BE2C (cell line): ENCODE measurements at places on chromosomes 2 and 18.

DNA sequence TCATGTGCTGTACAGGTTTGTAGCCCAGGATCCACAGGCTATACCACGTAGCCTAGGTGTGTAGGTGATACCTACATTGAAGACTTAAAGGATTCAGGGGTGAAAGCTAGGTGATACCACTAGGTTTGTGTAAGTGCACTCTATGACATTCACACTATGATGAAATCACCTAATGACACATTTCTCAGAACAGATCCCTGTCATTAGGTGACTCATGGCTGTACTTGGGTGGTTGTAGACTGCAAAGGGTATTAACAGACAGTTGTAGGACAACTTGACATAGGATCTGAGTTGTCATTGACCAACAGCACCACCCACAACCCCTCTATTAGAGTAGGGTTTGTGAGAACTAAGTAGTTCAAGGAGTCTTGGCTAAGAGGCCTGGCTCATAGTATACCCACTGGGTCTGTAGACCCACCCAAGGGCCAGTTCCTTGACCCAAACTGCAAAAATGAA lies 27.7 kb upstream of the SMCHD1 start:
- no peak for DNase-seq

DNA sequence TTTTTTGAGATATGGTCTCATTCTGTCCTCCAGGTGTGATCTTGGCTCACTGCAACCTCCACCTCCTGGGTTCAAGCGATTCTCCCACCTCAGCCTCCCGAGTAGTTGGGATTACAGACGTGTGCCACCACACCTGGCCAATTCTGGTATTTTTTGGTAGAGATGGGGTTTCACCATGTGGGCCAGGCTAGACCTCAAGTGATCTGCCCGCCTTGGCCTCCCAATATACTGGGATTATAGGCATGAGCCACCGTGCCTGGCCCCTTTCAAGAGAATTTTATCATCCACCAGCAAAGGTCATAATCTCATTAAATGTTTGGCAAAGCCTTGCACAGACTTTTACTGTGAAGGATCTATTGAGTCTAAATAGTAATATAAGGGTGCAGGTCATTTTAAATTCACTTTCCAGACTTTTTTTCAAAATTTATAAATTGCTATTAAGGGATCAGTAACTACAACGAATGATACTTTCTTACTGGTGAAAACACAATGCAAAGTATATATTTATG lies 2.5 kb downstream of the HADHA start:
- no peak for DNase-seq

- DNase-seq: no peak
Observed at GRCh38 chr18:14092625-14093306, 39.5 kb downstream of the ZNF519 start.

GRCh38 chr2:149375801-149376361 lies 45.5 kb downstream of the LYPD6 start:
- DNase-seq: no peak

DNA sequence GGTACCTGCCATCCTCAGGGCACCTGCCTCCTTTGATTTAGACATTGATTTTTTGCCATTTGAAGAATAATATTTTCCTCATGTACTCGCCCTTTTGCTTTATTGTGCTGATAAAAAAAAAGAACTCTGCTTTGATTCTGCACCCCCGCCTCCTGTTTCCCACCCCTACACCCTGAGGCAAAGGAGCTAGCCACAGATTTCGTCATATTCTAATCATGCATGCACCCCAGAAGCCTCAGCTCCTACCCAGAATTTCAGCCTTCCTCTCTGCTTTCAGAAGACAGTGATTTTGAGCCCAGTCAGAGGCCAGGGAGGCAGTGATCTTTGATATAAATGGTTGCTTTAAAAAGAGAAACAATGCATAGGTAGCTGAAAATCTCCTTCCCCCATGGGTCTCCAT lies 329.0 kb downstream of the PTPRM start:
- DNase-seq: no peak

- no peak for DNase-seq
Observed at GRCh38 chr2:110946902-110947301, 173.8 kb upstream of the BCL2L11 start.

DNA sequence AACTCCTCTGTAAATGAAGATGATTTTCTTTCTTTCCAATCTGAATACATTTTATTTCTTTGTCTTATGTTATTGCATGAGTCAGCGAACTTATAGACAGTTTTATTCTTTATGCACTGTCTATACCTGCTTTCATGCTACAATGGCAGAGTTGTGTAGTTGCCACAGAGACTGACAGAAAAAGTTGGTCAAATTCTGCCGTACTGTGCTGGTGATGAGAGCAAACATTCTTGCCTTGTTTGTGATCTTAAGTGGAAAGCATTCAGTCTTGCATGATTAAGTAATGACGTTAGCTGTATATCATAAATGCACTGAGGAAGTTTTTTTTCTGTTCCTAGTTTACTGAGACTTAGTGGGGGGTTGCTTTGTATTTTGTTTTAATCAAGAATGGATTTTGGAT lies 32.9 kb downstream of the ZC3H15 start:
- DNase-seq: no peak

DNA sequence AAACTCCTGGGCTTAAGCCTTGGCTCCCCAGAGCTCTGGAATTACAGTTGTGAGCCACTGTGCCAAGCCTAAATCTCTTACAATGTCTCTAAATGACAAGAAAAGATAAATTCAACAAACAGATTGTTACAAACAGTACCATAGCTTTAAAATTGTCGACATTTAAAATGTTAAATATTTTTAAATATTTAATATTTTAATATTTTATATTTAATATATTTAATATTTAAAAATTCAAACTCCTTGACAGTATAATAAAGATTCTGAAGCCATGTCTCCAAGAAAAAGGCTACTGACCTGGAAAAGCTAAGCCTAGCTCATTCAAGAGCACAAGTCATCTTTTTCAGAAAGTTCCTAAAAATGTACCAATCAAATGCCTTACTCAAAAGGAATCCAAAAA lies 75.3 kb downstream of the INPP5D start:
- DNase-seq: no peak

GRCh38 chr2:197996583-197996982 lies 192.2 kb downstream of the PLCL1 start:
- DNase-seq: no peak

DNA sequence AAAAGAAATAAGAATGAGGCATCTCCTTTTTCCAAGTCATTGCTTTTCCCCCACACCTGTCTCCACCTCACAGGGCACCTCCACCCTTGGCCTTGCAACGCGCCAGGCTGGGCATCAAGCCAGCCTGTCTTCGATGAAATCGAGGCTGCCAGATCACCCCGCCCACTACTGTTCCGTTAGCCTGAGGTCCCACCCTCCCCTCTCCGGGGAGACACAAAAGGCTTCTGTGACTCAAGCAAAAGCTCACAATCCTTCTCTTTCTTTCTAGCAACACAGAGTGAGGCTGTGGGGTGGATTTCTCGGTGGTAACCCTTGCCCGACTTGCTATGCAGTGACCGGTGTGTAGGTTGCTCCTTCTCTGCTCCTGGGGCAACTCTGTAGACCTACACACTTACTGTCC lies 9.9 kb downstream of the TNP1 start:
- peak; percentile 67 for DNase-seq

DNA sequence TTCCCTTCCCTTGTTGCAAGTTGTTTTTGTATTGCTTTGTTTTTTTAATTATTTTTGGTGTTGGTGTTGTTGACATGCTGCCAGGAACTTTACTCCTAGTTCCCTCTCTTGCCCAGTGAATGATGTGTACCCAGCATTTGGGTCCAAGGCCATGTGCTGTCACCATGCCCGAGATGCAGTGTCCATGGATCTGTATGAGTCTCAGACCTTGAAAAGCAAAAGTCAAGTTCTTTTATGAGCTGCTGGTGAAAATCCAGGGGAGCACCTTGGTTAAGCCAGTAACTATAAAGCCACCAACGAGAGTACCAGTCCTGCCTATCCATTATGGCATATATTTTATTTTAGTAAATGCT lies 236.4 kb downstream of the BCL11A start:
- DNase-seq: no peak

DNA sequence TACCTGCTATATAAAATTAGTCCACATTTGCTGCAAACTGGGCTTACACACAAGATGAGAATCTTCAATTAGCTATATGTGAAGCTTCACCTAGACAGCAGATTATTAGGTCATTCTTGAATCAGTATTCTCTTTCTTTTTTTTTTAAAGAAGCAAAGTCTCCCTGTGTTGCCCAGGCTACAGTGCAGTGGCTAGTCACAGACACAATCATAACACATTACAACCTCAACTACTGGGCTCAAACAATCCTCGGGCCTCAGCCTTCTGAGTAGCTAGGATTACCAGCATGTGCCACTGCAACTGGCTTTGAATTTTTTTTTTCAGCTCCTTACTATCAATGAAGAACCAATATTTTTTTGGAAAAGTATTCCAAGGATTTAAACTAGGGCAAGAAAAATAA lies 30.5 kb downstream of the OLA1 start:
- no peak for DNase-seq

GRCh38 chr2:147182260-147182659 lies 662.6 kb upstream of the ACVR2A start:
- DNase-seq: no peak

DNA sequence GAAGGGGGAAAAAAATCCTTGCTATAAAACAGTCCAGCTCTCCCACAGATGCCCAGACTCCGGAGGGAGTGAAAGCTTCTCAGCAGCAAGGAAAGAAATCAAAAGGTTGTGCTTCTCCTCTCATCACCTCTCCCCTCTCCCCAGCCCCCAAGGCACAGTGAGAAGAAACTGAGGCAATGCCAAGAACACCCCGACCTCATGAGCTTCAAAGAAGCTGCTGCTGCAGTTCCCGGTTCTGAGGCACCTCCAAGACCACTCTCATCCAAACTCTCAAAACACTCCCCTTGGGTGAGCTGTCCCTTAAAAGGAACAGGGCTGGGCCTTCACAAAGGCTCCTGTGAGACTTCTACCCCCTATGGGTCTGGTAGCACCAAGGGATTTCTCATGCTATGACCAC lies 62.0 kb upstream of the KLF7 start:
- DNase-seq: no peak

GRCh38 chr18:54440292-54440691 lies 82.6 kb downstream of the C18orf54 start:
- DNase-seq: peak; percentile 8

- no peak for DNase-seq
Observed at GRCh38 chr2:159066541-159067156, 98.2 kb downstream of the TANC1 start.

DNA sequence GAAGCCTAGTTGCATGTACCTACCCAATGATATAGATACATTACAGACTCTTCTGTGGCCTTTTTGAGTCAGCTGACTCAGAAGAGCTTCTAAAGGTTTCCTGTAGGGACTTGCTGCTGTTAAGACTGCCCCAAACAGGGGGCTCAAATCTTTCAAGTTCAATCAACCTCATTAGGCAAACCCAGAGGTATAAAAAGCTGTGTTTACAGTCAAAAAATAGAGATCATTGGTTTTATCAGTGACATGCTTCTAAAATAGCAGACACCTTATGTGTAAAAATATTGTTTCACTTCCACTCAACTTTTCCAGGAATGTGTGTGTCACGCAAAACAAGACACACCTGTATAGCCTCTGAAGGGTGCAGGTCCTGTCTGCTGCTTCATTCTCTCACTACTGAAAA lies 624.3 kb upstream of the FANCL start:
- DNase-seq: no peak

DNA sequence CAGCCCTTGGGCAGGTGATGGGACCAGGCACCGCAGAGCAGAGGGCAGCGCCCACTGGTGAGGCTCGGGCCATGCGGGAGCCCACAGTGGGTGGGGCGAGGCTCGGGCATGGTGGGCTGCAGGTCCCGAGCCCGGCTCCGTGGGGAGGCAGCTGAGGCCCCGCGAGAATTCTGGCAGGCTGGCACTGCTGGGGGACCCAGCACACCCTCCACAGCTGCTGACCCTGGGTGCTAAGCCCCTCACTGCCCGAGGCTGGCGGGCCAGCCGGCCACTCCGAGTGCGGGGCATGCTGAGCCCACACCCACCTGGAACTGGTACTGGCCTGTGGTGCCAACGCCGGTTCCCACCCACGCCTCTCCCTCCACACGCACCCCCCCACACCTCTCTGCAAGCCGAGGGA lies 29.7 kb upstream of the COL3A1 start:
- DNase-seq: no peak

DNA sequence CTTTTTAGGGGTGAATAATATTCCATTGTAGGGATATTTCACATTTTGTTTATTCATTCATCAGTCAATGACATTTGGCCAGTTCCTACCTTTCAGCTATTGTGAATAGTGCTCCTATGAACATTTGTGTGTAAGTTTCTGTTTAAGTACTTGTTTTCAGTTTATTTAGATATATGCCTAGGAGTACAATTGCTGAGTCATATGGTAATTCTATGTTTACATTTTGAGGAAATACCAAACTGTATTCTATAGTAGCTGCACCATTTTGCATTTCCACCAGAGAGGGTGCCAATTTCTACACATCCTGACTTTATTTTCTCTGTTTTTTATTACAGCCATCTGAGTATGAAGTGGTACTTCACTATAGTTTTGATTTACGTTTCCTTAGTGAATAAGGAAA lies 54.4 kb upstream of the ZNF236 start:
- DNase-seq: no peak
